ENCODE measurements at places on chromosomes 6 and 20.

GRCh38 chr6:168499045-168499650 is 58.2 kb downstream of the SMOC2 start:
- no peak for DNase-seq

GRCh38 chr6:63868351-63868750 is 232.7 kb downstream of the PHF3 start:
- no peak for DNase-seq

DNA sequence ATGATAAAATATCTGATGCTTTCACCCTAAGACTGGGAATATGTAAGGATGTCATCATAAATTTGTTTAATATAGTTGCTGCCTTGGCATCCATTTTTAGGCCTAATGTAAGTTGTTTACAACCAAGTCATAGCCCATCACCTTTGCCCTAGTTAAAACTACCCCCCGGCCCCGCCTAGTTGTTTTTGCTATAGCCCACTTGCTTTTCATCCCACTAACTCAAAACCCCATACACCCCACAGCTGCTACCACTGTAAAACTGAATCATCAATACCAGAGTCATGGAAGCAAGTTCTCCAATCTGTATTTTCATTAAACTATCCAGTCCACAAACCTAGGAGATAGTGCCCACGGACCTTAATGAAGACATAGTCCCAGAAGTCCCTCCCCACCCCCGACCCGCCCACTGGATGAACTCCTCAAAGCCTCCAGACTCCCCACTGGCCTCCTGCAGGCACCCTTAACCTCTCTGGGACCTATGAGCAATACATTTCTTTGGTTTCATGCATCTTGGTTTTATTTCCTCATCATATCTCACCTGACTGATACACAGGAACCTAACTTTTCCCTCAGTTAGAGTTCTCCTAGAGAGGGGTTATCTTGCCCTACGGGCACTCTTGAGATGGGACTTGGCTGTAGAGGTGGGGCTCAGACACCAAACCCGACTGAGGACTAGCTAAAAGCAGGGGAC is 12.5 kb upstream of the ZDHHC14 start:
- DNase-seq: no peak

- DNase-seq: no peak
Observed at GRCh38 chr6:136609873-136610706, 59.9 kb upstream of the MAP7 start.

DNA sequence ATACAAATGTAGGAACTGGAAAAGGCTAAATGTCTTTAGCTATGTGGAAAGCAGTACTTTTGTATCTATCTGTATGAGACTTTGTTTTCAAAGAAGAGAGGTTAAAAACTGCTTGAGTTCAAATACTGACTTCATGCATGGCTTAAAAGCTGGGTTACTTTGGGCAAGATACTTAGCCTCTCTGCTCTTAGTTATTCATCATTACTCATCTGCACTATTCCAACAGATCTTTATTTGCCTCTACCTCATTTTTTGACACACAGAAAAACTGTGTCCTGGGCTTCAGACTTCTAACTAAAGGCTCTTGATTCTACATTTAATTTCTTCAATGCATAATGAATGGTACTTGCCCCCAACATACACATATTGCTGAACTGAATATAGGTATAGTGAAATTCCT is 114.8 kb downstream of the DST start:
- DNase-seq: no peak

All from activated T-cell treated with anti-CD3 and anti-CD28 coated beads, Interleukin-2, amount 50 U/mL, for 4 hours (primary cell).